ENCODE measurements at places on chromosomes 4 and X. TPM values are rescaled to one million over a fixed set of nuclear protein-coding genes. Genes with fewer than 3 reads are reported as not detected.

DNA sequence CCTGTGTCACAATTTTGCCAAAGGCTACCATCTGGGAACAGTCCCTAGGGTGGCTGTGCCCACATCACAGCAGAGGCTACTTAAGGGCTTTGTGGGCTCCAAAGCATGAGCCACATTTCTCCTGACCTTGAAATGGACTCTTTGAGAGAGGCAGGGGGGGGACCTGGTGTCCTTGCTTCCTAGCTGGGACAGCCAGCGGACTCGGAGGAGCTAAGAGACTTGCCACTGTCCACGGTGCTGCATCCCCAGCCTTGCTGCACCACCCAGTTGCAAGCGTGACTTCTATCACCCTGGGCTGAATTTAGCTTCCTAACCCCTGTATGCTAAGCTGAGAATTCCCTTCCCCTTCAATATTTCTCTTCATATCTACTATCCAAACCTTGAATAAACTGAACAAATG, 99.0 kb downstream of the PHKA2 start:
- H3K4me3 ChIP-seq, result no peak overlapping the region
- no peak for DNase-seq

- no peak overlapping the region for H3K4me3 ChIP-seq
- DNase-seq, result no peak
- H3K27me3 ChIP-seq, result peaks cover 18% of the 10 kb centered on the region
- no peak overlapping the region for H3K27ac ChIP-seq
- H3K4me1 ChIP-seq, result no peaks in the 10 kb centered on the region
- H3K36me3 ChIP-seq, result no peaks in the 10 kb centered on the region
Observed at GRCh38 chr4:56055027-56055977, 106.6 kb downstream of the CEP135 start.

- no peaks in the 10 kb centered on the region for H3K27me3 ChIP-seq
- H3K4me3 ChIP-seq, result no peak overlapping the region
- no peak overlapping the region for H3K27ac ChIP-seq
- DNase-seq, result peak; percentile 45
- peaks cover 6% of the 10 kb centered on the region for H3K4me1 ChIP-seq
Observed at GRCh38 chrX:55710701-55711100, 6.8 kb upstream of the RRAGB start.

The RAB39B gene
- not detected for total RNA-seq

The FDCSP gene
- total RNA-seq, result not detected

DNA sequence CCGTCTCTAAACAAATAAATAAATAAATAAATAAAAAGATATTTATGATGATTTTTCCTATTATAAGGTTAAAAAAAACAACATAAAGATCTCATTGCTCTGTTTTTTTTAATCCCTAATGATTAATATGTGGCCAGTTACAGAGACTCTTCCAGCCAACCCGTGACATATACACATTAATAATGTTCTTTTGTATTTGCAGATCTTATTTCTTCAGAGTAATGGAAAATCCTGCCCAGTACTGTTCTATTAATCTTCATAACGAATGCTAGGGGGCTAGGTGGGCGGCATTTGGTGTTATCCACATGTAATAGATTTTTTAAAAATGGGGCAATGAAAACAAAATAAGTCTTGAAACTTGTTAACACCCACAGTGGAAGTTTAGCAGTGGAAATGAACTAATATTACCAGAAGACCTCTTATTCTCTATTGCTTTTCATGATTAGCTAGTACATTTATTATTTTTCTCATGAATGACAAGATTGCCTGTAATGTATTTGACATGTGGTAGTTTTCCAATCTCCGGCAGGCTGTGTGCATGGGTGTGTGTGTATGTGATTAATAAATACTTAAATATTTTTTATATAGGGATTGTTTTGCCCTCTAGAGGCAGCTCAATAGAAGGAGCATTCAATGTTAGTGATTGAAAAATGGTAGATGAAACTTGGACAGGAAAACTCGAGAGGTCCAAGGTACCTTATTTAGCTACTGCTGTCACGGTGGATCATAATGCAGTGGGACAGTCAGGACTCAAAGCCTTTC, 457.4 kb downstream of the IL1RAPL1 start:
- no peak overlapping the region for H3K27ac ChIP-seq
- H3K4me1 ChIP-seq, result no peaks in the 10 kb centered on the region
- no peak for DNase-seq
- H3K36me3 ChIP-seq, result no peaks in the 10 kb centered on the region
- H3K4me3 ChIP-seq, result no peak overlapping the region

DNA sequence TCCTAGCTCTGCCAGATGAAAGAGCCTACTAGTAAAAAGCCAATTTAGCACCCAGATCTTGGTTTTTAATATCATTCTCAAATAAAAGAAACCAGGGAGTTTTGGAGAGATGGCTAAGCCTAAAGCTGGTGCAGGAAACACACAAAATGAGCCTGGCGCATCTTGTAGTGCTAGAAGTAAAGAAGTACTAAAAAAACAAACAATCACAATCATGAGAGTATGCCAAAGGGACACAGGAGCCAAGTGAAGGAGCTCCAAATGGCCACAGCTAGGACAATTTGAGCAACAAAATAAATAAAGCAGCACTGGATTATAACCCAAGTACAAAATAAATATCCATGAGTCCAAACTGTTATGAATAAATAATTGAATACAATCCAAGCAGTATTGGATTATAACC, 37.8 kb upstream of the HCCS start:
- H3K27me3 ChIP-seq, result no peaks in the 10 kb centered on the region
- H3K27ac ChIP-seq, result no peak overlapping the region
- no peaks in the 10 kb centered on the region for H3K4me1 ChIP-seq

DNA sequence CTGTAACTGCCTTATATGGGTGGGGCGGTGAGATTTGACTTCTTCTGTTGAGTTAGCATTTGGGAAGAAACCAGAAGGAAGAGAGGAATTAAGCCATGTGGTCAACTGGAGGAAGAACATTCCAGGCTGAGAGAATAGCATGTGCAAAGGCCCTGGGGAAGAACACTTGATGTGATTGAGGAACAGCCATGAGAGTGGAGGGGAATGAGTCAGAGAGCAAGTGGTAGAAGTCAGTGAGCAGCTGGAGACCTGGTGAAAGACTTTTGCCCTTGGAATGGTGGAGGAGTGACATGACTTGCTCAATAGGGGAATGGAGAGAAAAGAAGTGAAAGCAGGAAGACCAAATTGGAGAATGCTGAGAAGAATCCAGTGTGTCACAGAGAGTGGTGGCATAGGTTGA, 327.8 kb upstream of the HAND2 start:
- DNase-seq, result no peak
- H3K27ac ChIP-seq, result no peak overlapping the region
- H3K4me1 ChIP-seq, result no peaks in the 10 kb centered on the region

DNA sequence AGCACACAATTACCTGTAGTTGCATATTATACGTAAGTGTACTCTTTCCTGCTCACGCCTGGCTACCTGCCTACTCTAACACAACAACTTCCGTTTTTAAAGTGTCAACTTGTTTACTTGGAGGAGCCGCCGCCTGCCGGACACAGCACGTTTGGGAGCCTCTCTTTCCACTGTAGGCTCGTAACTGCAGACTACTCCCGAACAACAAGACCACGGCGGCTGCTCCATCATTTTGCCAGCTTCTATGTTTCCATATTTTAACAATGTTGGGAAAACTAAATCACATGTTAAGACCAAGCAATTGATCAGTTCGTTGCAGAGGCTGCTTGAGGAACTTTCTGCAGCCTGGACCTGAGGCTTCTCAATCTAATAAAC, 841 bp downstream of the MTNR1A start:
- peak; percentile 58 for DNase-seq
- peaks cover 26% of the 10 kb centered on the region for H3K4me1 ChIP-seq
- H3K4me3 ChIP-seq, result peak overlapping the region; percentile 48
- H3K36me3 ChIP-seq, result no peaks in the 10 kb centered on the region
- H3K27ac ChIP-seq, result no peak overlapping the region

The SPIN2A gene
- total RNA-seq, result not detected

- no peaks in the 10 kb centered on the region for H3K36me3 ChIP-seq
- H3K4me3 ChIP-seq, result no peak overlapping the region
- H3K4me1 ChIP-seq, result no peaks in the 10 kb centered on the region
Observed at GRCh38 chr4:142156256-142156655, 519.9 kb downstream of the IL15 start.

- DNase-seq, result no peak
- no peak overlapping the region for H3K4me3 ChIP-seq
Observed at GRCh38 chr4:5706486-5707290, 1.7 kb downstream of the EVC2 start.

DNA sequence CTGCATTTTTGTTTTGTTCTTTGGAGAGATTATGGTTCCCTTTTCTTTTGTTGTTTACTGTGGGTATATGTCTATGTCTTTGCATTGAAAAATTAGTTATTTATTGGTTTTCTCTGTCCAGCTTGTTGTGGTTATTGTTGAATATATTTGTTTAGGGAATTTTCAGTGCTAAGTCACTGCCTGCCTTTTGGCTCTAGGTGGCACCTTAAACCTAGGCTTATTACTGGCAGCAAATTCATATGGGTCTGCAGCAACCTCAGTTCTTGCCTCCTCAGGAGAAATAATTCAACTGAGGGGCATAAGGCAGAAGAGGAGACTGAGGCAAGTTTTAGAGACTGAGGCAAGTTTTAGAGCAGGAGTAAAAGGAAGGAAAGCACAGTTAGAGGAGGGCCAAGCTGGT, 1157.3 kb upstream of the AGA start:
- H3K4me1 ChIP-seq, result no peaks in the 10 kb centered on the region
- H3K36me3 ChIP-seq, result no peaks in the 10 kb centered on the region
- H3K27me3 ChIP-seq, result no peaks in the 10 kb centered on the region
- no peak for DNase-seq
- no peak overlapping the region for H3K27ac ChIP-seq

GRCh38 chr4:90122355-90122748, 4.8 kb upstream of the CCSER1 start:
- H3K4me1 ChIP-seq, result 0 out of 2 replicates have a peak, but pooled peaks cover 2% of the 10 kb centered on the region
- H3K4me3 ChIP-seq, result no peak overlapping the region
- peaks cover 24% of the 10 kb centered on the region for H3K27me3 ChIP-seq
- DNase-seq, result no peak

GRCh38 chr4:48268956-48269860, at the start of gene TEC:
Gene TEC (minus strand): TSS chr4:48269838. CDS start chr4:48228614, 41,224 bp downstream.
- no peaks in the 10 kb centered on the region for H3K36me3 ChIP-seq
- DNase-seq, result no peak
- peak within 1 kb of the TSS; percentile 55 for H3K4me3 ChIP-seq
- H3K27ac ChIP-seq, result no peak within 1 kb of the TSS
- H3K4me1 ChIP-seq, result no peaks in the 10 kb centered on the region

GRCh38 chr4:127261476-127261875, 371.3 kb upstream of the INTU start:
- no peak for DNase-seq
- no peaks in the 10 kb centered on the region for H3K27me3 ChIP-seq
- no peak overlapping the region for H3K4me3 ChIP-seq
- H3K4me1 ChIP-seq, result no peaks in the 10 kb centered on the region
- no peak overlapping the region for H3K27ac ChIP-seq

- no peaks in the 10 kb centered on the region for H3K36me3 ChIP-seq
- no peak for DNase-seq
- no peak overlapping the region for H3K4me3 ChIP-seq
- H3K4me1 ChIP-seq, result no peaks in the 10 kb centered on the region
- no peak overlapping the region for H3K27ac ChIP-seq
Observed at GRCh38 chrX:8980756-8981155, 53.2 kb downstream of the FAM9B start.

DNA sequence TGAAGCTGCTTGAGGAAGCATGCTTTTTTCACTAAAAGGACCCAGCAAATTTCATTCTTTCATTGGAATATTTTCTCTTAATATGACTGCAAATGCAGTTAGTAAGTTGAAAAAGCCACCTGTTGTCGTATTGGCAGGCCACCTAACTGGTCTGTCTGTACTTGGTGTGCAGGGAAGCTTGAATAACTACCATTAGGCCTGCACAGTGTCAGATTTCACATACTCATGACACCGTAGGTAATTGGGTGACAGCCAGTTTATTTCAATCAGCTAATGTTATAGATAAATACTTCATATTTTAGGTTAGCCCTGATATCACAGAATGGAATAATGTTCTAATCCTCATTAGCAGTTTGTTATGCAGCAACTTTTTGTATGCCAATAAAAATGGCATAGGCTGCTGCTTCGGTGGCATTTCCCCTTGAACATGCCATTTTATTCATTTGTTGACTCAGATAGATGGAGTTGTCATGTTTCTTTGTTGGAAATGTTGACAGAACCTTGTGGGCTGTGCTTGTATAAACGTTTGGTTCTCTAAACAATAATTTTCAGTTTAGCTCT, 173.7 kb downstream of the RPA4 start:
- DNase-seq, result no peak
- no peak overlapping the region for H3K4me3 ChIP-seq
- H3K27me3 ChIP-seq, result no peaks in the 10 kb centered on the region
- no peaks in the 10 kb centered on the region for H3K36me3 ChIP-seq
- no peak overlapping the region for H3K27ac ChIP-seq

DNA sequence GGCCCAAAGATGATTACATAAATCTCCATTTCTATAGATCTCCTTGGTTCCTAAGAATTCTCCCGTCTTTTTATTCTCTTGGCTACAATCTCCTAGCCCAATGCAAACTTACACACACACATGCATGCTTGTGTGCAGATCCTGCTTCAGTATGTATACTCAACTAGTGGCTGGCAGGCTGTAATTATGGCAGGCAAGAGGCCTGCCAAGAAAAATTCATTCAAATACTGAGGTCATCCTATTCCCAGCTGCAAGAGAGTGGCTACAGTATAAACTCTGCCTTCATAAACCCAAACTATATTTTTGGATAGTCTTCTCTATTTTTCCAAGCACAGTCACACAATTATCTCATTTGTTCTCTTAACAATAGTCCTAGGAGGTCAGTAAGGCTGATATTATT, 95.2 kb downstream of the SHROOM4 start:
- no peaks in the 10 kb centered on the region for H3K27me3 ChIP-seq
- no peak overlapping the region for H3K4me3 ChIP-seq
- DNase-seq, result no peak
- H3K36me3 ChIP-seq, result no peaks in the 10 kb centered on the region

The PAGE2B gene
- not detected for total RNA-seq

- no peak overlapping the region for H3K4me3 ChIP-seq
- peaks cover 2% of the 10 kb centered on the region for H3K4me1 ChIP-seq
- DNase-seq, result peak; percentile 3
- H3K27ac ChIP-seq, result no peak overlapping the region
Observed at GRCh38 chrX:139126493-139126892, 404.0 kb upstream of the F9 start.

GRCh38 chrX:126994032-126994600, 174.6 kb downstream of the PRR32 start:
- H3K36me3 ChIP-seq, result no peaks in the 10 kb centered on the region
- no peak overlapping the region for H3K4me3 ChIP-seq
- H3K4me1 ChIP-seq, result no peaks in the 10 kb centered on the region
- no peak for DNase-seq

DNA sequence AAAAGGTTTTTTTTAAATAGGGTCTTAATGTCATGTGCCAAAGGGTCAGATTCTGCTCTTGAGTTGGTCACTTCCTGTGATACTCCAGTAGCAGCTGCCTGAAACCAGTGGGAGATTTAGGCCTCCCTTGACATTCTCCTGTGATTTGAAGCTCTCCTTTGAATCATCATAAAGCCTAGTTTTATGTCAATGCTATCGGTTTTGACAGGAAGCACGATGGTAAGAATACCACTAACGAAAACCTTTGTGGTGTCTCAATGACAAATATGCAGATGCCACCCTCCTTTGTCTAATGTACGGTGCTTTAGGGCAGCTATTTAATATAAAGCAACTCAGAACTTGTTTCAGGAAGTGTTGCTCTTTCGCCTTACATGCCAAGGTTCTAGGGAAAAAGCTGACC, 44.2 kb downstream of the CCNI start:
- DNase-seq, result no peak
- peaks cover 93% of the 10 kb centered on the region for H3K36me3 ChIP-seq
- no peak overlapping the region for H3K4me3 ChIP-seq
- H3K4me1 ChIP-seq, result peaks cover 39% of the 10 kb centered on the region

- DNase-seq, result no peak
- H3K27ac ChIP-seq, result no peak overlapping the region
- no peaks in the 10 kb centered on the region for H3K27me3 ChIP-seq
- no peaks in the 10 kb centered on the region for H3K36me3 ChIP-seq
- H3K4me1 ChIP-seq, result no peaks in the 10 kb centered on the region
Observed at GRCh38 chrX:144946666-144947065, 300.6 kb upstream of the SPANXN1 start.

Measured in SJSA1 (cell line).